Glomerular endothelial cell (primary cell): ENCODE measurements at places on chromosomes 11 and 22.
A peak's percentile ranks its signal among the peaks of the same experiment; 100 is the strongest.

DNA sequence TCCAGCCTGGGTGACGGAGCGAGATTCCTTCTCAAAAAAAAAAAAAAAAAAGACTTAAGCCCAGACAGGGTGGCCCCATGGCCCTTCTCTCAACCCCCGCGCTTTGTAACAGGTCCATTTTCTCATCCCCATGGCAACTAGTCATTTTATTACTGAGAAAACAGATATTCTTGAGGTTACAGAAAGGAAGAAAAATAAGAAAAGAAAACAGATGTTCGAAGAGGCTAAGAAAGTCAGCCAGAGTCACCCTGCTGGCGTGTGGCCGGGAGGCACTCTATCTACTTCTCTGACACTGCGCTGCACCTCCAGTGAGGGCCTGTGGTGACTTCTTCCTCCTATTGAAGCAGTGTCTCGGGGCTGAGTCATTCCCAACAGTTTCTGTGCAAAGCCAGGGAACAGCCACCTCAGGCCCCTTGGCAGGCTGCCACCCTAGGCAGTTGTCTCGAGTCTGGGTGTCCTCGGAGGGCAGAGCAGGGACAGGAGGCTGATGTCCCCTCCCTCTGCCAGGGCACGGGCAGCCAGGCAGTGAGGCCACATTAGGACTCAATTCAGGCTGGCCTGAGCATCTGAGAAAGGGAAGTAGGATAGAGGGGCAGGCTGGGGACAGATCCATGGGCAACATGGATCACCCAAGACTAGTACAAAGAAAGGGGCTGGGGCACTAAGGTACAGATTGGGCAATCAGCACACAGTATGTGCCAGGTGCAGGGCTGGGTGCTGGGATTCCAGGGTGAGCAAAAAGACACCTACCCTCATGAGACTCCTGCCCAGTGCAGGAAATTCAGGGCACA, 16.4 kb upstream of the SYVN1 start:
- no peak for DNase-seq

DNA sequence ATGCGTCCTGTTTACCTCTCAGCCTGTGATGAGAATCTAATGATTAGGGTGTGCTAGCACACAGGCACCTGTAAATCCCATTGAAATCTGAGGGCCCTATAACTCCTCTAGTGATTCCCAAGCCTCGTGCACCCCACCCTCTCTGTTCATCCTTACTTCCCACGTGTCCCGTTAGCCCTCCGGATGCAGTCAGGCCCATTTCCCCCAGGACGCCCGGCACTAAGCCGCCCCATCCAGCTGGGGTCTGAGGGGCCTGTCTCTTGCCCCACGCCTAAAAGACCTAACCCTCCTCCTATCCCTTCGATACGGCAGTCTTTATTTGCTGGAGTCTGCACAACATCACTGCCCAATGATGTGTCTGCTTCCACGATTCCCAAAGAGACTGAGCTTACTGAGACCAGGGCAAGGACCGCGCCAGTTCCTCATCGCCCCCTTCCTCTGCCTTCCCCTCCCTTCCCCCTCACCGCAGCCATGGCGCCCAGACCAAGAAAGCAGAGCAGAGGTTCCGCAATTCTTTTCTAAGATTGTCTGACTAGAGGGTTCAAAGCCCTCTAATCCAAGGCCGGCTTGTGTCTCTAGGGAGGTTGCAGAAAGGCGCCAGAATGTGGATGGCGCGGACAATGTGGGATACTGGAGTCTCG, 1.1 kb upstream of the FADS2 start:
- no peak for DNase-seq

DNA sequence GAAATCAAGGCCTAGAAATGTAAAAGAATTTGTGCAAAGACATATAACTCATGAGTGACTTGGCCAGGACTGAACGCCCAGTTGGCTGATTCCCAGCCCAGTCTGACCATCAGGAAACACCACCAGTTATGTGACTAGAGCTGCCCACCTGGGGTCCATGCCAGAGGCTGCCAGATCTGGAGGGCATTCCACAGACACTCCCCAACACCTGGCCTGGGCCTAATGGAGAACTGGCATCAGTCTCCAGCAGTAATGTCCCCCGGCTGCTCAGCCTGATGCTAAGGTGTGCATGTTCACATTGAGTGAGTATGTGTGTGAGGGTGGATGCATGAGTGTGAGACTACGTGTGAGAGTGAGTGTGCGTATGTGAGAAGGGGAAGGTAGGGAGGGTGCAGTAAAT, 15.7 kb downstream of the PLAAT3 start:
- DNase-seq: no peak

- DNase-seq: peak; percentile 64
Measured at GRCh38 chr22:31829505-31829904, 75.7 kb downstream of the DEPDC5 start.

- DNase-seq: no peak
Measured at GRCh38 chr22:28120691-28121592, 201.9 kb upstream of the PITPNB start.

DNA sequence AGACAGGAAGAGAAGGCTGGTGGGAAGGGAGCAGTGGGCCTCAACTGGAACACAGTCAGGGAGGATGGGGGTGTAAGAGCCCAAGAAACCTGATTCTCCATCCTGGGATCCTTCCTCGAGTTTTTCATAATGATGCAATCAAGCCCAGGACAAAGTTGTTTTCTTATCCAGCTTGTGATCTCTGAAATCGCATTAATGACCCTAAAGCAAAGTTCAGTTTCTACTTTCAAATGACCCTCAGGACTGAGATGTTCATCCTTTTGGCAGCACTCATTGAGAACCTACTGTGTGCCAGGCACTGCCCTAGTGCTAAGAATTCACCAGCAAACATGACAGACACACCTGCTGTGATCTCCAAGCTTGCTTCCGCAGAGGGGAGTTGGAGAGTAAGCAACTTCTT, 45.3 kb downstream of the ISX start:
- no peak for DNase-seq

DNA sequence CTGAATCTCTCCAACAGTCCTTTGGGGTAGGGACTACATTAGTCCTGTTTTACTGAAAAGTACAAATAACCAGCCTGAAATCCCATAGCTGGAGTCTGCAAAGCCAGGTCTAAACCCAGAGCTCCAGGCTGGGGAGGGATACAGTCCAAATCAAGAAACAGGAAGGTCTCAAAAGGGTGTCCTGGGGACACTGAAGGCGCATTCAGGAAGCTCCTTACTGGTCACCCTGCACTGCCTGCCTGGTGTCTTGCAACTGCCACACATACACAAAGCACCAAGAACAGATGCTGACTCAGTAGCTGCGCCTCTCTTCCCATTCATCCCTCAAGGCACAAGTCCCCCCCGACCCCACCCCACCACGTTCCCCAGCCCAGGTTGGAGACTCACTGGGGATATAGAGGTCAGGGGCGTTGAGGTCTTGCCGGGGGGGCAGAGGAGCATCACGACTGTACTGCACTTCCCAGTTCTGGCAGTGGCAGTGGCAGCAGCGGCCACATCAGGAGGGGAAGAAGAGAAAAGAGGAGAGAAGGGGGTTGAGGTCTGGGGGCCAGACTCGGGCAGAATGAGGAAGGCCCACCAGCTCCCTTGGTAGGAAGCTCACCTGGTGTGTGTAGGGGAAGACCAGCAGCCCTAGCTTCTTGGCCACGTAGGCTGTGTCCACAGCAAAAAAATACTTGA, 1.6 kb downstream of the YIF1A start:
- no peak for DNase-seq

GRCh38 chr11:65574109-65574810, 1.6 kb upstream of the EHBP1L1 start:
- DNase-seq: no peak

- DNase-seq: no peak
Measured at GRCh38 chr22:37566903-37567798, 6.9 kb downstream of the CDC42EP1 start.

DNA sequence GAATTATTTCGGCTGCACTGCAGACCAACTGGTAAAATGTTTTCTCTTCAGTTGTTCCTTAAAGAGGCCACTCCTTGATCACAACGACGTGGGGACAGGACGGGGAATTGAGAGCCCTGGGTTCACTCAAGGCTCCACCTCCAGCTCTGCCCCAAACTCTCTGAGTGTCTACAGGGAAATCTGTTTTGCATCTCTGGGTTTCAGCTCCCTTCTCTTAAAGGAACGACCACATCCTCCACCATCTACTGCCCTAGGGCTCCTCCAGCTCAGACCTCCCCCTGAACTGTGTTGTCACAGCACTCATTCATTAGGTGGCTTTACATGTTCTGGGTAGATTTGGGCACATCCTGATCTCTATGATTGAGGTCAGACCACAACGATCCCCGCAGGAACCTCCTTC, 5.1 kb upstream of the PPFIA1 start:
- DNase-seq: no peak

- no peak for DNase-seq
Measured at GRCh38 chr11:65931773-65932557, 12.7 kb downstream of the DRAP1 start.

DNA sequence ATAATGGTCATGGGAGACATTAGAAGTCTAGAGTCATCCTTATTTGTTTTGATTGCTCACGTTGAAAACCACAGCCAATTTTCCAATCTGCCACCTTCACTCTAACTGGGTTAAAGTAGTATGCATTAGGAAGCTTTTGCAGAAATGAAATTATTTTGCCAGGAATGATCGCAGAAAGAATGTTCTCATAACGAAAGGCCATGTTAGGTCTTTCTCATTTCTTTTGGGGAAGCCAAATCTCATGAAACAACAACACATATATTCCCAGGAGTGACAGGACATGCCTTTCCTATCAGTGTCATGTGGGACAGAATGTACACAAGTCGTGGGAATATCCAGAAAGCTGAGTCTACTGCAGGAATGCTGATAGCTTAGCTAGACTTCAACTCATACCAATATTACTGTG, 386.3 kb downstream of the AASDHPPT start:
- DNase-seq: no peak

GRCh38 chr11:27443227-27443626, 29.4 kb downstream of the LGR4 start:
- no peak for DNase-seq

GRCh38 chr22:50670513-50670912, 2.1 kb upstream of the SHANK3 start:
- DNase-seq: no peak

DNA sequence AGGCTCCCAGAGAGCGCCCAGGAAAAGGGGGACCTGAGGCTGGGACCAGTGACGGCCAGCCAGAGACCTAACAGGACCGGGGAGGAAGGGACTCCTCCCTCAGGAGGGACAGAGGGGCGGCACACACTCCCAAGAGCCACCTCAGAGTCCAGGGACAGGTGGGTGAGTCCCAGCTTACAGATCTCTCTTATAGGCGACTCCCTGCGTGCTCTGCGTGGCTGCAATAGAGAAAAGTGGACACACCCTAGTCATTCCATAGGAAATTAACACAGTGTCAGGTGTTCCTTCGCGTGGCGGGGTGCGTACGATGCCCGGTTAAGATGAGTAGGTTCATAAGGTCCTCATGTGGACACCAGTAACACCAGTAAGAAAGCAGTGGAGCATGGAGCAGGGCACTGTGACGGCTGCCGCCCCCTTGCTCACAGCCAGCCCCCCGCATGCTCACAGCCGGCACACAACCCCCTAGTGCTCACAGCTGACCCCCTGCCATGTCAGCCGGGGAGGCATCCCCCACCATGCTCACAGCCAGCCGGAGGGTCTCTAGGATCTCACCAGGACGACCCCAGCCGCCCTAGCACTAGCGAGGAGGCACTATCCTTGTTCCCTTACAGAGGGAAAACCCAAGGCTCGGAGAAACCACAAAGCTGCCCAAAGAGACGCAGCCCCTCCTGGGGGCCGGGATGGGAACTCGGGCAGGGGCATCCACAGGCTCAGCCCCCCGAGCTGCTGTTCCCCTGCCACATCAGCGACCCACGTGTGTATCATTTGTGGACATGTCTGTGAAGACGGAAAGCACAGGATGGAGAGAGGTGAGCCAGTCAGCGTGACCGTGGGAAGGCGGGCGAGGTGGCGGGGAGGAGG, 426.8 kb downstream of the TBC1D22A start:
- DNase-seq: no peak

- no peak for DNase-seq
Measured at GRCh38 chr11:567629-568292, 7.0 kb downstream of the RASSF7 start.

DNA sequence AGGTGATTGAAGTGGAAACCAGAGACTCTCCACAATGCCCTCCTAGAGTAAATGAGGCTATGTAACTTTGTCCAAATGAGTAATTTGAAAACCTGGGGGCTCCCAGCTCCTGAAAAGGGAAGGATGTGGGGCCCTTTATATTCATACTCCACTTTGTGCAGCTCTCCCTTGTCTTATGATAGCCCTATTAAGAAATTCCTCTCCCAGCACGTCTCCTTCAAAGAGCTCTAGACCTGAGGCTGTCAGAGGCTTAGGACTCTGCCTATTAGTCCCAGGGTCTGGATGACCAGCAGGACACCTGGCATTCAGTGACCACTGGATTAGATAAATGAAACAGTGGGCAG, 2.1 kb downstream of the SLC43A1 start:
- no peak for DNase-seq

DNA sequence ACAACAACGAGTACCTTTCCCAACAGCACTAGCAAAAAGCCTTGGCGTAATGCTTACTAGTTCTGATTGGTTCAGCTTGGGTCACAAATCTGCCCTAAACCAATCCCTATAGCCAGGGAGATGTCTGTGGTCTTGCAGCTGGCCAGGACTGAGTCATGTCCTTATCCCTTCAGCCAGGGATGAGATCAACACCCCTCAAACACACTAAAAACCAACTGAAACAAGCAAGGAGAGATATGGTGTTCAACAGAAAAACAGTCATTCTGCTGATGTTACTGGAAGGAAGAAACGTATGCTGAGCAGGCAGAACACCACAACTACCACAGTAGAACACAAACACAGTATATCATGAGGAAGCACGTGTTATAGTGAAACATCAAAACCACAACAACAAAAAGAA, 375.6 kb downstream of the LARGE1 start:
- DNase-seq: no peak
